ENCODE measurements at places on chromosomes 6 and 20.

DNA sequence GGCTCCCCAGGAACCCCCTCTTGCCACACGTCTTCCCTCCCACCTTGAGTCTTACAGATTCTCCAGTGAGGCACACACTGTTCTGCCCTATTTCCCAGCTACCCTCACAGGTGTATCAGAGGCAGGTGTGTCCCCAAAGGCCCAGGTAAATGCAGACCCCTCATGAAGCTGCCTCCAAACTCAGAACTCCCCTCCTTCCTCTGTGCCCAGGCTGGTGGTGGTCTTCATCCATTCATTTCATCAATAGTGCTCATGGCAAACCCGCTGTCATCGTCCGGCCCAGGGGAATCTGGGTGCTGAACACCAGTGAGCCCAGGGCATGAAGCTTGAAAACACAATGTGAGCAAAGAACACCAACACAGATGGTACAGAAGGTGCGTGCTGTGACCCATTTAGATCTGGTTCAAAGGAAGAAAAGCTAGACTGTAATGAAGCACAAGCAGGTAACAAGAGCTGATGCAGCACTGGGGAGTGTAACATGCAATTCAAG, 213.1 kb downstream of the SYNDIG1 start:
- DNase-seq = no peak

- DNase-seq = no peak
These were observed 242.5 kb downstream of the PREX1 start for GRCh38 chr20:48585061-48585870.

DNA sequence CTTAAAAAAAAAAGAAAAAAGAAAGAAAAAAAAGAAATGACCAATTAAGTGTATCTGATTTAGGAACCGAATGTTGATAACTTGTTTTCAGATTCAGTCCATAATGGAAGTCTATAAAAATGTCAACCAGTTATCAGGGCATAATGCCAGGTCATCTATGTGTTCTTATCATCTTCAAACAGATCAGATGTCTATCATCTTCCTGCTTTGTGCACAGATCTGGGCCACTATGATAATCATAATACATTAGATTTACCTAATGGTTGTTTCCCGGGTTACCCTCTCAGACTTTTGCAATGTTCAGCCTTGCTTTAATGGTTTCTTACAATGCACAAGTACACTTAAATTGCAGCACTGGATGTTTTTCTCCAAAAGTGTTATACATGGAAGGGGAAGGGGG, 100.6 kb downstream of the NKAIN2 start:
- no peak for DNase-seq

DNA sequence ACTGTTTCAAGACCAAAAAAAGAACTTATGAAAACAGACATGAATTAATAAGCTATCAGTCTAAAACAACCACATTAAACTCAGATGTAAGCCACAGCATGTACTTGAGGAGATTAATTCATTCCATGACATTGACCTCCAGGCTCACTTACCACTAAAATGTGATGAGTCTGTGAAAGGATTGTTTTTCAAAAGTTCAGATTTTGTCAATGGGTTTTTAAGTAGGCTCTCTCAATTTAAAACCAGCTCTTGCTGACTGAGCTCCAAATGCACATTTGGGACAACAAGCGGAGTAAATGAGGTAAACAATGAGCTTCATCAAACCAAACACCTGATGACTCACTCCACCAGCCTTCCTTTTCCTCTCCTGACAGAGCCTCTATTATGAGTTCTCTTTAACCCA, 197.0 kb downstream of the SIM1 start:
- DNase-seq = no peak

GRCh38 chr6:24931296-24931695, 4.5 kb downstream of the RIPOR2 start:
- no peak for DNase-seq
